ENCODE measurements at places on chromosomes 3 and 15.

- no peak for DNase-seq
Observed at GRCh38 chr3:88626456-88627120, 476.8 kb downstream of the C3orf38 start.

DNA sequence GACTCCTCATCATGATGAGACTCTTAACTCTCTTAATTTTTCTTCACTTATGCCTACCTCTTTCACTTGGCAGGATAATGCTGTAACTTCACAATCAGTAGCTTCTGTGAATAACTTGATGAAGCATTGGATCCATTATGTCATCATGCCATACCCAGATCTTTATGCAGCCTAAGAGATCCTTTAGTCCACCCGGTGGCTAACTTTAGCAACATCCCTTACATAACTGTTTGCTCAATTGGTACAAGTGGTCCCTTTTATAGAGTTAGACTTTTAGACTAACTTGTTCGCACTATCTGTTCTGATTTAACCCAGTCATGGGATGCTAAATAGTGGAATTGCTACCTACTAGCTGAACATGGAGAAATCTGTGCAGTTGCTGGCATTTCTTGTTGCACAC, 184.5 kb downstream of the USP13 start:
- DNase-seq: no peak

DNA sequence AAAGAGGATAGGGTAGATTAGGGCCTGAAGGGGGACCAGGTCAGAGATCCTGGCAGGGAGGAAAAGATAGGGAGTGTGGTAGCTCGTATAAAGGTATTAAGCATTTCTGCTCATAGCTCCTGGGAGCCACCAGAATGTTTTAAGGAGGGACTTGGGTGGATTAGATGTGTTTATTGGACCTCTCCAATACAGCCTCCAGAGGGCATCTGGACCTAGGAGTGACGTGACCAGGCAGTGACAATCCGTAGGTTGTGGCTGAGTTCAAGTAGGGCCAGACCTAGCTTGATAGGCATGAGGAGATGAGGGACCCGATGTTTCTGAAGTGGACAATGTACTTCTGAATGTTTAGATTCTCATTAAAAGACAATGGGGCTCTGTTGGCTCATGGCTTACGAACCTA, 435.2 kb downstream of the MCTP2 start:
- no peak for DNase-seq

GRCh38 chr3:46923559-46924350, 46.2 kb downstream of the PTH1R start:
- DNase-seq: no peak

DNA sequence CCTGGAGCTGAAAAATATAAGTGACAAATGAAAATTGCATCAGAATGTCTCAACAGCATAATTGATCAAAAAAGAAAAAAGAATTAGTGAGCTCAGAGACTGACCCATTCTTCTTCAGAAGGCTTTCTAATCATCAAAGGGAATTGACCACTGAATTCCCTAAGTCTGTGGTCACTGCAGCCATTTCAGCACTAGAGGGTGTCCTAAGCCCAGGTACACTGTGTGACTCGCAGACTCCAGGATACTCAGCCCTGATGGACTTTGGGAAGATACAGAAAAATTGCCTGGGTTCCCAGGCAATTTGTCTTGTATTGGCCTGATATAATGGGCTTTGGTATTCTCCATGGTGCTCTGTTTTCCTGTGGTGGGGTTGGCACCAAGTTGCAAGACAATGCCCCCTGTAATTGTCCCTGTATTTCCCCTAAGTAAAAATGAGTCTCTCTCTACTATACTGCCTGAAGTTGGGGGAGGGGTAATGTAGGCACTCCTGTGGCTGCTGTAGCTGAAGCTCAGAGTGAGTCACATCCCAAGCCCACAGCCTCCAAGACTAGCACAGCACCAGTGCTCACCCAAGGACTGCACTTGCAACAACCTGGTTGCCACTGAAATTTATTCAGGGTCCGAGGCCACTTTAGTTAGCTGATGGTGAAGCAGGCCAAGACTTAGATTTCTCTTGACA, 256.0 kb upstream of the STAC start:
- DNase-seq: peak; percentile 32

DNA sequence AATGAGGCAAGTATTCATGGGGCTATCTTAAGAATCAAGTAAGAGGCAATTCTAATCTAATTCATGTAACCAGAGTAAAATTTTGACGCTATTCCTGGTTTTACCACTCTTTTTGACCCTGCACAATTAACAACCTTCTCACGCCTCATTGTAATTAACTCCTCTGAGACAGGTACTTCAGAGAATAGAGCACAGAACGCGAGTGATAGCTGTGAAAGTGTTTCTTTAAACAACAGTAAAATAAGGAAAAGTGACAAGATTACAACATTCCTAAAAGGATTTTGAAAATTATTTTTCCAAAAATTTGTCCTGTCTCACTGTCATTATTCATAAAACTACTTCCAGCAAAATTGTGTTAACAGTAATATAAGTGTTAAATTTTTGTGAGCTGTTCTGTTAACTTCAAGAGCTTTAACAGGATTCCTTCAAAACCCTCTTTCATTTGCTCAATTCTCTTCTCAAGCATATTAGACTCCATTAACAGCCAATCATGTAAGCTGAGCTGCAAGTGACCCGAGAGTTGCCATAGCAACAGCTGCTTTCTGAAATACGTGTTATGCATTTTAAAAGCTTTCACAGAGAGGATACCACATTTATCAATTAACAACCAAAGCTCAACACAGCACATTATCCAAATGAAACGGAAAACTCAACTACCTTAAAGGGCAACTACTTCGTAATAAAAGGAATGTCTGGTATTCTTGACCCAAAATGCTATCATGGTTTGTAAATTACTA, 93.1 kb downstream of the STAG1 start:
- DNase-seq: peak; percentile 38

- no peak for DNase-seq
Observed at GRCh38 chr3:44680921-44681455, 31.5 kb upstream of the ZNF502 start.

DNA sequence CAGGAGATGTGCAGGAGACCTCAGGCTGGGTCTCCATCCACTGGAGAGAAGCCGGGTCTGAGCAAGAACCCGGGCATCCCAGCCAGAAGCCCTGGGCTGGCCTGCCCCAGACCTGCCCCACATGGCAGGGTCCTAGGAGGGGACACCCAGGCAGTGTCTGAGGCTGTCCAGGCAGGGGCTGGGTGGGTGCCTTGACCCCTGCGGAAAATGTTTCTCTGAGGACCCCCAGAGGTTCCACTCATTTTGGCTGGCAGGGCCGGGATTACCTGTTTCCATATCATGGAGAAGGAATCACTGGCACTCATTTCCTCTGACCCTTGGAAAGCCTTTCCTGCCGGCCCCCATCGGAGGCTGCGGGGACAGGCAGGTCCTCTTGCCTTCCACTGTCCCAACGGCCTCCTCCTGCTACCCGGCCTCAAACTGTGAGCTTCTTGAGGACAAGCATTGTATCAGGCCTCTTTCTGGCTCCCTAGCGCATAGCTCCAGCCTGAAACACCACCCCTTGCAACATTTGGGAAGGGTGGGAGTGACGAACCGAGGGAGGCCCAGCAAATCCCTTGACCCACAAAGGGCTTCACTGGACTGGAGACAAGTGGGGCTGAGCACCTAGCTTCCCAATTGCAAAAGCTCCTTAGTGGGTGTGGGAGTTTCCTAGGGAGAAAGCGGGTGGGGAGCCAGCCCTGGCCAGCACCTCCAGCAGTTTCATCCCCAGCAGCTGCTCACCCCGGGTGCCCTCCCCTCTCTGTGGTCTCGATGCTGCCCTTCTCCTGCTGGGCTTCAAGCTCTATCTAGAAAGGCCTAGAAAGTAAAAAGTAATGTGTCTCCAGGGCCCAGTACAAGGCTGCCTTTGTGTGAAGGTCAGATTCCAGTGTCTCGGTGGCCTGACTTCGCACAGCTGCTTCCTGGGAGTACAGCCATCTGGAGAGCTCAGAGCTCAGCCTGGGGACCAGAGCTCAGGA, 29.7 kb downstream of the ACSBG1 start:
- DNase-seq: no peak
